HS-27A (cell line): ENCODE measurements at places on chromosomes 1 and 21.

DNA sequence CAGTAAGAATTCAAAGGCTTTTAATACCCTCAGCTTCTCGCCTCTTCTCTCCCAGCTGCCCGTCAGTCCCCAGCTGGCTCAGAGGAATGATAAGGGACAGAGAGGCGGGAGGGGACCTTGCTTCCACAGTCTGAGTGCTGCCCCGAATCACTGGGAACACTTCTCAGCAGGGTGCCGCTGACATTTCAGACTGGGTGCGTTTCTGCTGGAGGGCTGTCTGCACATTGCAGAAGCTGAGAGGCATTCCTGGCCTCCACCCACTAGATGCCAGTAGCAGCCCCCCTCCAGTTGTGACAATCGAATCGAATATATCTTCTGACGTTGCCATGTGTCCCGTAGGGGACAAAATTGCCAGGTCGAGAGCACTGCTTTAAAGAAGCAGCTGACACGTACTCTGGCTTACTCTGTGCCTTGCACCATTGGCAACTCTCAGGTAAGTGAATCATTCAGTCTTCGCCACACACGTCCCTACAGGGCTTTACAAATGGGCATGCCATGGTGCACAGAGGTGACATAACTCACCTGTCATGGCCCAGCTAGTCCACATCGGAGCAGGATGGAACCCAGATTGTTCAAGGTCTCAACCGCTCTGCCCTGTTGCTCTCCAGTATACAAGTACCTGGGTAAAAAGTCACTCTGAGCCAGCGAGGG is 23.9 kb downstream of the CTNNBIP1 start:
- DNase-seq, result no peak

- DNase-seq, result no peak
These were observed 106.5 kb downstream of the UCHL5 start for GRCh38 chr1:192952646-192953045.

DNA sequence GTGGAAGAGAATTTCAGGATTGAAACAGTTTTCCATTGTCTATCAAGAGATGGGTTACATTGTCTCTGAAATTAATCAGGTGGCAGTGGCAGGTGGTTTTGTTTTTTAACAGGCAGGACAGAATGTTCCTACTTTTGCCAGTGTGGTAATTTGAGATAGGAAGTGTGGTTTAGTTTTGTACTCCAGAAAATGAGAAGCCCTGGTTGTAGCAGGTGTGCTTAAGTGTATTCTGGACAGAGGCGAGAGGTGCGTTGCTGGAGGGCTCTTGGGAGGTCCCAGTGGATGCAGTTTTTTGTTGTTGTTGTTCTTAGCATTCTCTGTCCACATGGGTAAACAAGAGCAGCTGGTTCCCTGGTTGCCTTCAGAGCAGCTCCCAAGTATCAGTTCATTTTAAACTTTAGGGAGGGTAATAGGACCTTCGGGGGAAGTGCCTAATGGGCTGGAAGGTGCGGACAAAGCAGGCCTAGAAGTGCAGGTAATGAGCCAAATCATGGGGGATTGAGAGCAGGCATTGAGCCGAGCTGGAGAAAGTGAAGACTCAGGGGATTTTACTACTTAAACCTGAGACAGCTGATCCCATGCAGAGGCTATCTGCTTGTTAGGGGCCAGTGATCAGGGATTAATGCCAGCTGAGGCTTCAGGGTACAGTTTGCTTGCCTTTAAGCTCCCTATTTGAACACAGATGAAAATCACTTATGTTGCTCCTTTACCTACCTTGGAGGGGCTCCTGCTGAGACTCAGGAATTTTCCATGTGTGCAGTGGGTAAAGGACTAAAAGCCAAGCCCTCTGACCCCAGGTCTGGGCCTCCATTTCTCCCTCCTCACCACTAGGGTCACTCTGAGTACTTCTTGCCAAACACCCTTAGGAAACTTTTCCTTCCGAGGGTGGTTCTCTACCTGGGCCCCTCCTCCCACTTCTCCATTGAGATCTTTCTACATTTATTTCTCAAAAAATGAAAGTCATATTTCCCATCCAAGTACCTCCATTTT is 6.1 kb downstream of the PFKFB2 start:
- no peak for DNase-seq

- DNase-seq, result no peak
These were observed 46.9 kb downstream of the CD34 start for GRCh38 chr1:207863893-207864535.

- no peak for DNase-seq
These were observed 6.0 kb downstream of the S100B start for GRCh38 chr21:46598581-46599572.

GRCh38 chr1:61670016-61670415 is 54.9 kb downstream of the TM2D1 start:
- no peak for DNase-seq

GRCh38 chr1:48062353-48062752 is 65.2 kb upstream of the TRABD2B start:
- DNase-seq, result no peak

GRCh38 chr21:41750532-41751151 is 16.2 kb downstream of the RIPK4 start:
- no peak for DNase-seq

- peak; percentile 48 for DNase-seq
These were observed 1.9 kb downstream of the DHRS3 start for GRCh38 chr1:12615865-12616708.

GRCh38 chr21:36927719-36928117 is 38.8 kb downstream of the HLCS start:
- peak; percentile 83 for DNase-seq

GRCh38 chr1:200367841-200368534 is 41.8 kb downstream of the ZNF281 start:
- DNase-seq, result no peak

- DNase-seq, result no peak
These were observed 2131.7 kb downstream of the MRPL39 start for GRCh38 chr21:23475281-23476219.

DNA sequence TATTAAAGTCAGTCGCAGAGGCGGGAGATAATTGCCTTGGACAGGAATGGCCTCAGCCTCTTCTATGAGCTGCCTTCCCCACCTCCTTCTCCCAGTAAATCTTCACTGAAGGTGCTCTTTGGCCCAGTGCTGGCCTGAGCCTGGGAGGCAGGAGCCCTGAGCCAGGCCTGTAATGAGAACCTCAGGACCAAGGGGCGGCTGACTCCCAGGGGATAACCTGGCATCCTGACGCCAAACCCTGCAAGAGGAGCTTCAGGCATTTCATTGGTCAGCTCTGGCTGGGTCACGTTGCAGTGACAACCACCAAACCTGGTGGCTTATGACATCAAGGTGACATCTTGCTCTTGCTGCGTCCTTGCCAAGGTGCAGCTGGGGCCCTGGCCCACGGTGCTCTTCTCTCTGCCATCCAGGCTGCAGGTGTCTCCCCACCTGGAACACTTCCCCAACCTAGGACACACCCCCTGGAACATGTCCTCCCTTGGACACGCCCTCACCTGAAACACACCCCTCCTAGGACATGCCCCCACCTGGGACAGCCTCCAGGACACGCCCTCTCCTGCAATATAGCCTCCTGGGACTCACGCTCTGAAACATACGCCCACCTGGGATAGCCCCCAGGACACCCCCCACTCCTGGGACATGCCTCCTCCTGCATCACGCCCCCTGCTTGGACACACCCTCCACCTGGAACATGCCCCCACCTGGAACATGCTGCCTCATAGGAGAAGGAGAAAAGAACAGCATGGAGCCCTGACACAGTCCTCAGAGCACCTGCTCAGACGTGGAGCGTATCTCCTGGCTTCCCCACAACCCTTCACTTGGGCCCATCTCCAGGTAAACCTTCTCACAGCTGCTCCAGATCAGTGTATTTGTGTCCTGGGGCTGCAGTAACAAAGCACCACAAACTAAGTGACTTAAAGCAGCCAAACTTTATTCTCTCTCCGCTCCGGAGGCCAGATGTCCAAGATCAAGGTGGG is 333.6 kb downstream of the NPHP4 start:
- DNase-seq, result no peak

- DNase-seq, result no peak
These were observed 6.9 kb downstream of the CCDC27 start for GRCh38 chr1:3759164-3759563.

DNA sequence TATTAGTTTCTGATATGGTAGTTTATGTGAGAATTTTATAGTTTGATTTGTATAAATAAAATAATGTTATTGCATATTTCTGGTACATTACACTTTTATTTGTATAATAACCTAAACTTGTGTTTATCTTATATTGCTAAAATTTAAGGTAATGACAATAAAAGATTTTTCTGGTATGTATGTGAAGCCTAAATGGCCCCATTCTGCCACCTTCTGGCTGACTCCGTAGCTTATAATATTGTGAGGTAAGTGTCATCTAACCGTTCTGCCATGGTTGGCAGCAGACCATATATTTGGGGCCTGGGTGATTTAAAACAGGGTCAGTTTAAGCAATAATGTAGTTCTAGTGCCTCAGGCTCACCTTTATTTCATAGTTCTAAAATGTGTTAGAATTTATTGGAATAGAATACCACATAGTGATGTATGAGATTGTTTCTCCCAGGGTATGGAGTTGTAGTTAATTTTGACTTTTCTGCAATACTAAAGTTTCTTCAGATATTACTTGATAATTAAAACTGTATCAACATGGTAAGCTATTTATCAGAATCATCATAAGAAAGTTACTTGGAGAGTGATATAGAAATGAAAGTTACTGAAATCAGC is 21.2 kb upstream of the PRKACB start:
- DNase-seq, result no peak

GRCh38 chr1:186016856-186017255 is 282.7 kb downstream of the HMCN1 start:
- no peak for DNase-seq

GRCh38 chr1:28862571-28863403 is 50.8 kb downstream of the OPRD1 start:
- DNase-seq, result no peak

DNA sequence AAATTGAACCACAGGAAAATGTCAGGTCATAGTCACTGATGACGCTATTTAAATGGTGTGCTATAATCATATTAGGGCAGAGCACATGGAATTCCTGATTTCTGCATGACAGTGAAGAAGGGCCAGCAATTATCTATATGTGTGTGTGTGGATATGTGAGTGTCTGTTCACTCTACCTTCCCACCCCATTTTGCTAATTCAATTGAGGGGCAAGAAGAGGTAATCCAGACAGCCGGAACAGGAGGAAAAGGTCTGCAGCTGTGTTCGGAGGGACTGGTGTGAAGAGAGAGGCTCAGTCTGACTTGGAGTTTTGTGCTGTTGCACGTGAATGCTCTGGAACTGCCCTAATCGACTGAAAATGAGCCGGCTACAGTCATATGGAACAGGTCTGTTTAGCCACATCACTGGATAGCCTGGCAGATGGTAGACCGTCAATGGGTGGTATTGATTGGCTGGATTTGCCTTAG is 5.1 kb upstream of the ELAVL4 start:
- DNase-seq, result no peak

GRCh38 chr1:153799016-153799415 is 23.8 kb downstream of the SLC27A3 start:
- DNase-seq, result no peak

DNA sequence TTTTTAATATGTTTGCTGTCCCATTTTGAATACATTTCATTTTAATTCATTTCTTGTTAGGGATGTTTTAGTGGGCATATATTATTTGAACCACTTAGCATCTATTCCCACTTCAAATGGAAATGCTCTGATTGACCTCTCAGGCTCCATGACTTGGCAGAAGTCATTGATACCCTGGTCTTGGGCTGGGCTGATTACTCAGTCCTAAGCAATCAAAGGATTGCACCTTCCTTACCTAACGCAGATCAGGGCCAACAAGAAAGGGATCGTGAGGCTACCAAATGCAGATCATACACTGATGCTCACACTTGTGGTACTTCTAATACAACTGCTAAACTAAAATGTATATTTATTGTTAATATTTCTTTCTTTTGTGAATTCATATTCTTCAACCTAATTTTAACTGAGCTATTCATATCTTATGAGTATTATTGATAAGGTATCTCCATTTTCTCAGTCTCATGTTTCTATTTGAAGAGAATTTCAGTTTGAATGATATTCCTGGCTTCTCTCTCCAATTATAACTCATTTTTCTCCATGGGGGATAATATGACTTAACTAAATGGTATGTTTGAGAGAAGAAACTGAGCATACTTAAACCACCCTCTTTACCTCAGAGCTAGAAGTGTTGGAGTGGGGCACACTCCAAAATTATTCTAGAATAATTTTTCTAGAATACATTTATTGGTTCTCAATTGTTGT is 615.5 kb upstream of the ADAMTS5 start:
- DNase-seq, result no peak
